Gastrocnemius medialis (tissue), 4 donors: ENCODE measurements at places on chromosomes 2 and 18. TPM values are rescaled to one million over a fixed set of nuclear protein-coding genes. Genes with fewer than 3 reads are reported as not detected.

The NEMP2 gene
- total RNA-seq: 0.24 TPM

The IL1R1 gene
- 17.6 TPM for total RNA-seq

The MEIS1 gene
- 1.6 TPM for total RNA-seq

The B3GNT7 gene
- 0.39 TPM for total RNA-seq

The SLC40A1 gene
- 48.9 TPM for total RNA-seq

The MARCO gene
- 2.1 TPM for total RNA-seq

The CAPN10 gene
- 12.2 TPM for total RNA-seq

The GKN1 gene
- total RNA-seq: not detected

The SMYD1 gene
- 114 TPM for total RNA-seq

The NDUFS1 gene
- 253 TPM for total RNA-seq
